ENCODE measurements at places on chromosomes 4 and X.

DNA sequence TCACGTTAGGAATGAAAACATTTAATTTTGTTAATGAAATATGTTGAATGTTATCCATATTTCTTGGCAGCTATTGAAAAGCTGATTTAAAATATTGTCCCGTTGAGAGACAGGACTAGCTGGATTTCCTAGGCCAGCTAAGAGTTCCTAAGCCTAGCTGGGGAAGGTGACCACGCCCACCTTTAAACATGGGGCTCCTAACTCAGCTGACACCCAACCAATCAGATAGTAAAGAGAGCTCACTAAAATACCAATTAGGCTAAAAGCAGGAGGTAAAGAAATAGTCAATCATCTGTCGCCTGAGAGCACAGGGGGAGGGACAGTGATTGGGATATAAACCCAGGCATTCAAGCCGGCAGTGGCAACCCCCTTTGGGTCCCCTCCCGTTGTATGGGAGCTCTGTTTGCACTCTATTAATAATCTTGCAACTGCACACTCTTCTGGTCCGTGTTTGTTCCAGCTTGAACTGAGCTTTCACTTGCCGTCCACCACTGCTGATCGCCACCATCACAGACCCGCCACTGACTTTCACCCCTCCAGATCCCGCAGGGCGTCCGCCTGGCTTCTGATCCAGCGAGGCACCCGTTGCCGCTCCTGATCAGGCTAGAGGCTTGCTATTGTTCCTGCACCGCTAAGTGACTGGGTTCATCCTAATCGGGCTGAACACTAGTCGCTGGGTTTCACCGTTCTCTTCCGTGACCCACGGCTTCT lies 308.9 kb downstream of the GLUD2 start:
- no peak for DNase-seq

- no peak for DNase-seq
These were observed 74.1 kb upstream of the PPP3CA start for GRCh38 chr4:101421386-101421785.

- DNase-seq = no peak
These were observed 110.4 kb upstream of the TBC1D9 start for GRCh38 chr4:140866492-140867005.

DNA sequence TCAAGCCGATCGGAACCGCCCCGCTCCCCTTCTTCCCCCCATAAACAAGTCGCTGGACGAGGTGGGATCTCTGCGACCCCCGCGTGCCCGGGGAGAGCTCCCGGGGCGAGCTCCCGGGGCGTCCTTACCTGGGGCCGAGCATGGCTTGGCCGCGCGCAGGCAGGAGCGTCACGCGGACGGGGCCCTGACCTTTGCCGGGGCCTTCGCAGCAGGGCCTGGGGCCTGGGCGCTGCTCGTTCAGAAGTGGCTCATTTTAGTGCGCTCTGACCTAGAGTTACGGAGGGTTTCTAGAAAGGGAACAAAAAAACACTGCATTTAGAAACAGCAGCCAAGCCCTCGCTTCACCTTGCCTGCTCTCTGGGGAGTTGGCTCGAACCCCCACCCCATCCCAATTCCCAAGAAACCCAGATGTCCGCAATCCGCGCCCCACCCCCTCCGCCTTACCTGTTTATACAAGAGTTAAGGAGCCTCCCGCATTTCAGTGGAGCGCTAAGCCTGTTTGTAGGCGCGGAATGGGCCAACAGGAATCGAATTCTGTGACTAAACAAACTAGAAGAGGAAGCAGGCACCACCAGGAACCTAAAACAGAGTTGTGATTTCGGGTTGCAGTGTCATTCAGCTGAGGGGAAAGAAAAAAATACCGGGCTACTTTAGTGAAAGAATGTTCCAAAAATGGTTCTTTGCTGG lies 814 bp upstream of the RBM47 start:
- no peak for DNase-seq

- no peak for DNase-seq
These were observed 13.1 kb upstream of the NDST4 start for GRCh38 chr4:115126491-115126890.

DNA sequence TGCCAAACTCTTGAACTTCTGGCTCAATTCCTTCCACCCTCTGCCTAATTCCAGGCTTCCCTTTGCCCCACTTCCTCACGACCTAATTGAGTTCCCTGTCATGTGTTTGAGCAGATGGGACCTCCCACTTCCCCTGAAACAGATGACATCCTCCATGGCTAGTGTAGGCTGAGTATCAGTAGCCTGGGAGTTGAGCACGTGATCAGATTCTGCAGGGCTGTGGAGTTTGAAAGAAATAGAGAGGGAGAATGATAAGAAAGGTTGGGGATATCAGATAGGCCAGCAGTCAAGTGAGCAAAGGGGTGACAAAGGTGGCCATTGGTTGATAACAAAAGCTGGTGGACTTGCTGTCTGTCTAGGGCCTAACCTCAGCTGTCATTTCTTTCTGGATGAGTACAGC lies 18.8 kb upstream of the NWD2 start:
- DNase-seq = no peak

DNA sequence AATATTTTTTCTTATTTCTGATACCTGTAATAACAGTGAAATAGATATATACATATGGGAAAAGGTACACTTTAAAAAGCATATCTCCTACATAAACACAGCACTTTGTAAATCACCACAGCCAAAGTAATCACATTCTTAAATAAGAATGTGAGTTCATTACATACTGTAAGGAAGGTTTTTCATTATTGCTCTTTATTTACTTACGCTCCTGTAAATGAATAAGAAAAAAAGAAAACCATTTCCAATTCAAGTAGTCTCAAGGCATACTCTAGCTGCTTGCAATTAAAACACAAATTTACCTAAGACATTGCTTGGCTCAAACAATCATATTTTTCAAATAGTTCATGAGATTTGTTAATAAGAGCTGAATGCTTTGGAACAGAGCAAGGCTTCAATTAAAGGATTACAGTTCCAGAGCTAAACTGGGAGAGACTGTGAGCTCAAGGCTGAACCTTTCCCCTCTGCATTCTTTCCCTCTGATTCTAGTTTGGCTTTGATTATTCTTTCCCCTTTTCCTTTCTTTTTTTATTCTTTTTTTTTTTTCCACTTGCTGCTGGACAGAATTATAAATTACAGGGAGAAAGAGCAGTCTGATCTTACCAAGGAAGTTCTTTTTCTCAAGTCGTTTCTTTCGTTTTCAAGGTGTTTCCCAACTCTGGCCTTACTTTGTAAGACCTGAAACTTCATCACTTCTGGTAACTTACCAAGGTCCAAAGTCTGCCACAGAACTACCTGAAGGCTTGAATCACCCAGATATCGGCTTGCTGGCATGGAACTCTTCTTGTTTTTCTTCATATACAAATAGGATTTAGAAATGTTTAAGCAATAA lies 278.3 kb downstream of the INPP4B start:
- DNase-seq = no peak

Measured in activated T-cell treated with anti-CD3 and anti-CD28 coated beads for 48 hours (primary cell).